ENCODE measurements at places on chromosomes 3 and 15. TPM values are rescaled to one million over a fixed set of nuclear protein-coding genes. Genes with fewer than 3 reads are reported as not detected.

DNA sequence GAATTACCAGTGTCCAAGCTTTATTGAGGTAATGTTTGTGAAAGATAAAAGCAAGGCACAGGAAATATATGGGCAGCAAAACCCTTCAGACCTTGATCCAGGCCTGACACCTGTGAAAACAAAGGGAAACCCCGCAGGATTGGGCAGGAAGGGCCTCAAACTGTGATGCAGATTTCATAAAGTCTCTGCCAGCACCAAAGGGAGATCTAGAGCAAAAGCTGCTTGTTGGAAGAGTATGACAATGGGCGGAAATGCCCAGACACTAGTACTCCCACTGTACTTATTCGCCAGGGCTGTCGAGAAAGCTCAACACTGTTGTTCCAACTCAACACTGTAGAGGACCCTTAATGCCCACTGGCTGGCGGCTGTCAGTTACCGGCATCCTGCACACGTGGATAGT is 207.9 kb downstream of the CD47 start:
- H3K36me3 ChIP-seq: no peaks in the 10 kb centered on the region
- DNase-seq: no peak

DNA sequence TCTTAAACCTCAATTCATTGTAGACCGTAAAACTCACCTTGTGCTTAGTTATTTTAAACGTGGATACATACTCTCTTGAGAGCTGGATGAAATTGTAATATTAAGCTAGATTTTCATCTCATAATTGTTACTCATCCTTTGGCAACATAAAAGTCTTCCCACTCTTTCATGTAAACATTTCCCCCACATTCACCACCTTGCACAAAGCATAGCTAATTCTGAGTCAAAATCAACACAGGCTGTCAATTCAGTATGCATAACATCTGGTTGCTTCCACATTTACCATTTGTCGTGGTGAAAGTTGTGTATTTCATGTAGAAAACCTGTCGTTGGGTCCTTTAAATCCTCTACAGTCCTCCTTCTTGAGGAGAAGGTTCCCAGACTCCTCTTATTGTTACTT is 524.6 kb downstream of the OTOL1 start:
- no peak overlapping the region for H3K27ac ChIP-seq
- no peaks in the 10 kb centered on the region for H3K36me3 ChIP-seq
- no peaks in the 10 kb centered on the region for H3K27me3 ChIP-seq
- H3K4me1 ChIP-seq: no peaks in the 10 kb centered on the region

- H3K27ac ChIP-seq: no peak overlapping the region
- no peaks in the 10 kb centered on the region for H3K4me1 ChIP-seq
- no peaks in the 10 kb centered on the region for H3K27me3 ChIP-seq
- no peak overlapping the region for H3K4me3 ChIP-seq
Observed at GRCh38 chr3:10444511-10444910, 60.9 kb downstream of the ATP2B2 start.

DNA sequence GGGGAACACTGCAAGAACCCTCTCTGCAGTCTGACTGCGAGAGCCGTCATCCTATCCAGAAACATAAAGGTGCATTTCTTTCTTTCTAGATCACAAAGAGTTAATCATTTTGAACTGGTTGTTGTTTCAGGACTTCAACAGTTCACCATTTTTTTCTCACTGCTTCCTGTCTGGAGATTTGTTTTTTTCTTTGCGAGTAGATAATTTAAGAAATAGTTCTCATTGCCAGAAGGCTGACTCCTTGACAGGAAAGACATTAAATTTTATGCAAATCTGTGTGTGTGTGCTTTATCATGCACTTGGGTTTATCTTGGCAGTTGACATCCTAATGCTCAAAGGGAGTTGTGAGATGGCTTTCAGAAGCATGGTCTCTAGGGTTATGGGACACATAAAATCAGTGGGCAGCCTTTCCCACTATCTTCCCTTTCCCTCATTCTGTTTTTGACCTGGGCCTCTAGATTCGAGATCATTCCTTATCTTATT is 123.5 kb upstream of the TBL1XR1 start:
- peaks cover 8% of the 10 kb centered on the region for H3K4me1 ChIP-seq
- DNase-seq: no peak
- peak overlapping the region; percentile 54 for H3K27ac ChIP-seq
- H3K27me3 ChIP-seq: no peaks in the 10 kb centered on the region
- H3K36me3 ChIP-seq: no peaks in the 10 kb centered on the region
- H3K4me3 ChIP-seq: no peak overlapping the region

GRCh38 chr3:158528076-158528674 is 42.8 kb upstream of the MLF1 start:
- no peak overlapping the region for H3K27ac ChIP-seq
- H3K4me1 ChIP-seq: no peaks in the 10 kb centered on the region
- no peaks in the 10 kb centered on the region for H3K27me3 ChIP-seq

DNA sequence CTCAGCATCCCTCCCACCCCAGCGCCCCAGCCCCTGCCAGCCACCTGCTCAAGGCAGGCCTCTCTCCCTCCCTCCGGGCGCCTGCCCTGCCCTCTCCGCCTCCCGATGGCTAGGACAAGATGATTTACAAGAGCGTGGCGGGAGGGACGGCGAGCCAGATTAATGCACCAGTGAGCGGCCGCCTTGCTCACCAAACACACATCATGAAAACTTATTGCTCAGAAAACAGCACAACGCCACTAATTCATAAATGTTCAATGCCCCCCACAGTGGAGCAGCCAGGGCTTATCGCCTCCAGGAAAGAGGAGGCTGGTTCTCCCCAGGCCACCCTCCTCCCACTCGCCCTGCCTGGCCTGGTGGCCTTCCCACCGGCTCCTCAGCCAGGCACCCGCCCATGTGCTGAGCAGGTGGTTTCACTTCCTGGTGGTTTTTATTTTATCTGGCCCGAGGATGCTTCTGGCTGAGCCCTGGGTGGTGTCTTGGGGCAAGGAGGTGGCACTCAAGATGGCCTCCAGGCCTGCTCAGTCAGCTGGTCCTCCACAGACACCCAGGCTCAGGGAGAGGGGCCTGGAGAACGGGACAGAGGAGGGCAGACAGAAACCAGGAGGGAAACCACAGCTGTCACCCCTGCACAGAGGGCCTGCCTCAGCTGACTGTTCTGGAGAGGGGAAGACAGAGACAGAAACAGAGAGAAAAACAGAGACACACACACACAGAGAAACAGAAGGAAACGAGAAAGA is 284.9 kb downstream of the UACA start:
- DNase-seq: peak; percentile 63
- H3K4me1 ChIP-seq: no peaks in the 10 kb centered on the region
- H3K36me3 ChIP-seq: no peaks in the 10 kb centered on the region
- no peak overlapping the region for H3K4me3 ChIP-seq

- H3K4me1 ChIP-seq: no peaks in the 10 kb centered on the region
- DNase-seq: peak; percentile 66
Observed at GRCh38 chr3:4656059-4656458, 162.9 kb downstream of the ITPR1 start.

GRCh38 chr3:108389372-108389771 is 93.0 kb downstream of the HHLA2 start:
- H3K27ac ChIP-seq: no peak overlapping the region
- no peak for DNase-seq
- H3K4me3 ChIP-seq: no peak overlapping the region
- H3K27me3 ChIP-seq: no peaks in the 10 kb centered on the region
- no peaks in the 10 kb centered on the region for H3K36me3 ChIP-seq

- H3K27me3 ChIP-seq: no peaks in the 10 kb centered on the region
- no peak overlapping the region for H3K4me3 ChIP-seq
- DNase-seq: no peak
- no peaks in the 10 kb centered on the region for H3K36me3 ChIP-seq
- H3K4me1 ChIP-seq: no peaks in the 10 kb centered on the region
- no peak overlapping the region for H3K27ac ChIP-seq
Observed at GRCh38 chr15:49330166-49330565, 92.9 kb upstream of the FGF7 start.

GRCh38 chr3:123618076-123618708 is 33.3 kb upstream of the HACD2 start:
- peak overlapping the region; percentile 23 for H3K4me3 ChIP-seq
- no peaks in the 10 kb centered on the region for H3K36me3 ChIP-seq
- no peaks in the 10 kb centered on the region for H3K27me3 ChIP-seq
- peaks cover 4% of the 10 kb centered on the region for H3K4me1 ChIP-seq

DNA sequence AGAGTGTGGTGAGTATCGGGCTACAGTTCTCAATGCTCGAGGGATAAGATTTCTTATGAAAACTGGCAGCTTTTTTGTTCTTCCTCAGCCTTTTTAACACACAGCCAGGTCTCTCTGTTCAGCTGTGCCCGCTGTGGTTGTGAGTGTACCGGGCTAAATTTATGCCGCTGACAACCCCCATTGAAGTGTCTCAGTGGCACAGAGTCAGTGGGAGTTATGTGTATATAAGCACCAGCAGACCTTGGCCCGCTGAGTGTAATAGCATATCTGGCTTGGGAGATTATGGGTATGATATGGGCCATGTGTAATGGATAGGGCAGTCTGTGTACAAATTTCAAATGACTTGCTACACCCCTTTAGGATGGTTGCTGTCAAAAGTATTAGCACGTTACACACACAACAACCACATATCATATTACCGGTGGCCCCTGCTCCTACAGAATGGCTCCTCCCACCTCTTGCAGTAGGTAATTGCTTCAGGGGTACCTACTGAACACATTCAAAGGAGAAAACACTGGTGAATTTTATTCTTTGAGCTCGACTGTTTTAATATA is 26.9 kb upstream of the NR2F2 start:
- H3K4me1 ChIP-seq: no peaks in the 10 kb centered on the region
- DNase-seq: no peak
- H3K27ac ChIP-seq: no peak overlapping the region
- no peaks in the 10 kb centered on the region for H3K36me3 ChIP-seq
- no peak overlapping the region for H3K4me3 ChIP-seq
- H3K27me3 ChIP-seq: no peaks in the 10 kb centered on the region

DNA sequence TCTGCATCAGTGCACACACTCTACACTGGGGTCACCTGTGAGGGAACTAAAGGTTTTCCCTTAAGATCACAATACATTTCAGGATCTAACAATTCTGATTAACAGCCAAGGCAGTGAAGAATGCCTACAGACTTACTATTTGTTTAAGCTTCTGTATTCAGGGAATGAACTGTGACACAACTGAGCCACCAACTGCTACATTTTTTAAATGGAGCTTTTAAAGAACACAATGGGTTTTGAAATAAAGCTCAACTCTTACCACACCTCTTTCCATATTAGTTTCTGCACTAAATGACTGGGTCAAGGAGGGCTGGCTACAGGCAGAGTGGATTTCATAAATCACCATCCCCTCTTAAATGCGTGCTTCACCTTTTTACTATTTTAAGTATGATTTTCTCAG is 100.2 kb downstream of the TMCC1 start:
- no peak for DNase-seq
- H3K36me3 ChIP-seq: no peaks in the 10 kb centered on the region
- H3K27me3 ChIP-seq: no peaks in the 10 kb centered on the region
- H3K4me1 ChIP-seq: peaks cover 9% of the 10 kb centered on the region

DNA sequence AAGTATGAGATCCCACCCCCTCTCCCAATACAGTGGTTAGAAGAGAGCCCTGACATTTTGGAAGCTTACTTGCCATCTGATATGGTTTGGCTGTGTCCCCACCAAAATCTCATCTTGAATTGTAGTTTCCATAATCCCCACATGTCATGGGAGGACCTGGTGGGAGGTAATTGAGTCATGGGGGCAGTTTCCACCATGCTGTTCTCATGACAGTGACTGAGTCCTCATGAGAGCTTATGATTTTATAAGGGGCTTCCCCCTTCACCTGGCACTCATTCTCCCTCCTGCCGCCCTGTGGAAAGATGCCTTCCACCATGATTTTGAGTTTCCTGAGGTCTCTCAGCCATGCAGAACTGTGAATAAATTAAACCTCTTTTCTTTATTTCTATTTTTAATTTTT is 28.8 kb upstream of the HES1 start:
- DNase-seq: no peak
- no peak overlapping the region for H3K27ac ChIP-seq
- no peaks in the 10 kb centered on the region for H3K4me1 ChIP-seq
- H3K4me3 ChIP-seq: no peak overlapping the region
- no peaks in the 10 kb centered on the region for H3K27me3 ChIP-seq

NDN gene
- 76.3 TPM for total RNA-seq

TM4SF18 gene
- total RNA-seq: 14.4 TPM

LMCD1 gene
- 163 TPM for total RNA-seq

MRPS22 gene
- total RNA-seq: 63.5 TPM

ALG1L2 gene
- total RNA-seq: not detected

CISH gene
- total RNA-seq: 12.3 TPM

CCR8 gene
- not detected for total RNA-seq
